ENCODE measurements at places on chromosomes 5 and 9.

- no peak for DNase-seq
Measured at GRCh38 chr9:100030548-100030947, 68.3 kb downstream of the ERP44 start.

DNA sequence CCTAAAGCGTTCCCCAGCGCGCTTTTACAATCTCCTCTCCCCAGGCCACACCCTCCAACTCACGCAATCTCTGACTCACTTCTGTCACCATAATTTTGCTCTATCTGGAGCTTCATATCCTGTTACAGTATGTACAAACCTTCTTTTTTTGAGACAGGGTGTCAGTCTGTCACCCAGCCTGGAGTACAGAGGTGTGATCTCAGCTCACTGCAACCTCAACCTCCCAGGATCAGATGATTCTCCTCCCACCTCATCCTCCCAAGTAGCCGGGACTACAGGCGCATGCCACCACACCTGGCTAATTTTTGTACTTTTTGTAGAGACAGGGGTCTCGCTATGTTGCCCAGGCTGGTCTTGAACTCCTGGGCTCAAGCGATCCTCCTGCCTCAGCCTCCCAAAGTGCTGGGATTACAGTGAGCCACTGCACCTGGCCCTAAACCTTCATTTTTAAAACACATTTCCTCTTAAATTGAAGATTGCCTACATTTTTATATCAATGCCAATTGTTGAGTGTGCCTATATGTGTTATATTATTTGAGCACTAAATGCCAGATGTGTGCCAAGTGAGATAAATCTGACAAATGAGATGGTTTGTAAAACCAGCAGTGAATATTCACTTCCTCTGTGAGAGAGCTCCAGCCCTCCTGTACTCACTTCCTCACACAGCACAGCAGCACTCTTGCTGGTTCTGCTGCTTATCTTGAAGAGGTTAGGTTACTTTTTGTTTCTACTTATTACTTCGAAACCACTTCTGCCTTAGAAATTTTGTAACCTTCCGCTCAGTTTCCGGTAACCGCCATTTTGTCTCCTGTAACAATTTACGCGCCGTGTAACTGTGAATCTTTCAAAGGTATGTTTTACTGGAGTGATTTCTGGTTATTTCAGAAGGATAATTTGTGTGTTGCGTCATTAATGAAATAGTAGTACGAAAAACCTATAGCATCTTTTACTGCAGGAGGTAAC is 57.9 kb downstream of the DOCK8 start:
- DNase-seq: peak; percentile 61

DNA sequence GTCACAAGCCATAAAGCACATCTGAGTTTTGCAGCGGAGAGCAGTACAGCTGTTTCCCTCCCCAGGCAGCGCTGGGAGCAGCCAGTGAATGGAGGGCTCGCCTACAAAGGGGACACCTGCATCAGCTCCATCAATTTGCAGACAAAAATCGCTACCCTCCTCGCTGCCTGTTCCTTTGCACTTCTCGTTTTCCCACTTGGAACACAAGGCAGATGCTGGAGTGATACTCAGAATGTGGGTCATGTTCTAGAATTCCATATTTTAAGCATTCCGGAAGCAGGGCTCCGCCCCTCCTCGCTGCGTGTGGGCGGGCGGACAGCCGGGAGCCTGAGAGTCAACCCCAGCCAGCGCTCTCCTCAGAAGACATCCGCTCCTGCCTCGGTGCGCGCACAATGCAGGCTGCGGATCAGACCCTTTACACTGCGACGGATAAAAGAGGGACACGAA is 92.1 kb downstream of the LMNB1 start:
- no peak for DNase-seq

DNA sequence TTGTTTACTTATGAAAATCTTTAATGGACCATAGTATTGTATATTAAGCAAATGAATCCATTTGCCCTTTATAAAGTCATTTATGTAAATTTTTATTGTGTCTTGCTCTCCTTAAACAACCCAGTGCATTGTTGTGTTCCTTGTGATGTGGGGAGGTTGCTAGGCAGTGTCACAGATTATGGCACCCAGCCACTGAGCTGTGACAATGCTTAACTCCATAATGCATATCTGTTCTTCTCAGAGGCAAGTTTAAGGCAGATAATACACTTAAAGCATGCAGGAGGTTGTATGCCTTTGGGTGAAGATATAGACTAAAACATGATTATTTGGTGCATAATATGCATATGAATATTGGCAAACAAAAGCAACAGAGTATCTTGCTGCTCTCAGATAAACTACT is 269.6 kb upstream of the RIOK2 start:
- DNase-seq: no peak

- no peak for DNase-seq
Measured at GRCh38 chr5:14630671-14631070, 33.8 kb upstream of the OTULIN start.

- DNase-seq: no peak
Measured at GRCh38 chr9:72812559-72813111, 140.2 kb downstream of the ALDH1A1 start.

GRCh38 chr9:34190996-34191892 is 12.4 kb downstream of the UBAP1 start:
- no peak for DNase-seq

DNA sequence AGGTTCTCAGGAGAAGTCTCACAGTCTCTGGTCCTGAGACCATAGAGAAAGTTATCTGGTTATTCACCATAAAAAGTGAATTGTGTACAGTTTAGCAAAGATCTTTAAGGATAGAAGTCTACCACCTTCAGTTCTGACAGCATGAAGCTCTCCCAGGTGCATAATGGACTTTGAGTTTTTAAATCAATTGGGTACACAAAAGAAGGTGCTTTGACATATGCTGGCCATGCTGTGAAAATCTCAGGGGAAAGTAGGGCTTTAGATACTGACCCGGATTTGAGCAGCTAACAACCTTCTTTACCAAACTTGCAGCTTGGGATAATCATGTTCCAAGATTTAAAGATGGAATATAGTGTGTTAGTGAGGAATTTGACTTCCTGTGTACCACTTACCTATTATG is 264.2 kb downstream of the ZSWIM6 start:
- DNase-seq: no peak

- DNase-seq: no peak
Measured at GRCh38 chr5:140964356-140964755, 1.9 kb upstream of the PCDHAC2 start.

DNA sequence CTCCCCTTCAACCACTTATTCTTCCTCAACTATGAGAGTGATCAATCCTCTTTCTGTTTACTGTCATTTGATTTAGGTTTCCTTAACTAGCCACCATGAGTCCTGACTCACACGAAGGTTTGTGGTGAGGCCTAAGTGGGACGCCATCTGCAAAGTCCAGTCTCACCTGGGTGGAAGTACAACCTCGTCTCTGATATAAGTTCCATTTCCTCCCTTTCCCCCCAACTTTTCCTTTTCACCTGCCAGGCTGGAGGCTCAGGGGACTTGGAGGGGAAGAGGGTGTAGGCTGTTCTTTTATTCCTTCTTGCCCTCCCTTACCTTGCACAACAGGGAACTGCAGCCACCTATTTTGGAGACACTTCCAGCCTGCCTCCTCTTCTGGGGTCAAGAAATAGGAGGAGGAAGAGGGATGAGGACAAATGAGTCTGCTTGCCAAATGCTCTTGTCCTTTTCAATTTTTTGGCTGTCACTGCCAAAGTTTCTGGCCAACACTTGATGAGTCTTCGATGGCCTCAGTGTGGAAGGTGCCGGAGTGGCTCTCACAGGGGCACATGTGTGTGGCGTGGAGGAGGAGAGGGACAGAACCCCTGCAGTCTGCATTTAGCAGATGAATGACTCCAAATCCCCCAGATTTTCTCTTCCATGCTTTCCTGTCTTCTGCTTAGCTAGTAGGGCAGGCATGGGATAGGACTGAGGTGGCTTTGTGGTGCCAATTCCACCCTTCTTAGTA is 249.6 kb downstream of the NSG2 start:
- DNase-seq: no peak

DNA sequence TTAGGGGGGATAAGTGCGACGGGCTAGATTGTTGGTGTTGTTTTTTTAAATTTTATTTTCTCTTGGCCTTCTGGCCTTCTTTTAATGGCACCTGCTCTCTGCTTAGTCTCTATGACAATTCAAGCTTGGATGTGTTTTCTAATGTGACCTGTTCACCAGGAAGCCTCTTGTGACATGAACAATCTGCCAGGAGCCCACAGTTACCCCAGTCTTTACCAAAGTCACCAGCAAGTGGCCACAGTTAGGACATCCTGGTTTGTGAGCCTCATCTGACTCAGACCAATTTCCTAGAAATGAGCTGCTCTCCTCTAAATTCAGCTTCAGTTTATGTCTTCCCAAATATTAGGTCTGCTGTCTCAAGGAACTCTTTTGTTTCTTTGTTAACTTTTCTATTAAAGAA is 135.8 kb downstream of the TLE4 start:
- DNase-seq: no peak

DNA sequence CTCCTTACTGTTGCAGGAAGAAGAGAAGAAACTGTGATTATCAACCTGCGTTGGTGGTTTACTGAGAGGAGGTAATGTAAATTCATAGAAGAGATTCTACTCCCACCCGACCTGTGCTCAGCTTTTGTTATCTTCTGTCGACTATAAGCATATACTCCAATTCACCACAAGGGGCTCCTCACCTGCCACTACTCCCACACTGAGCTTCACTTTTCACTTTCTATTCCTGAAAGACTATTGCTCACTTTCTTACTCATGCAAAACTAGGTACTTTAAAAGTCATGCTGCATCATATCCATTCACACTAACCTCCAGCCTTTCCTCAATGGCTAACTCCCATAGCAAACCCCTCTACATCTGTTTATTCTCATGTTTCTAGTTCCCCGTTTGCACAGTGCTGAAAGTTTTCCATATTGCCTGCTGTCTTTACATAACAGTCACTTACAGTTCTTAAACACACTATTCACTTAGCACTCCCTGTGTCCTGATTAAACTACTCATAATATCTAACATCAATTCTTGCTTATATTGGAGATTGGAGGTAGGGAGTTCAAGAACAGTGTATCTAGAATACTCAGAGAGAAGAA is 1062.6 kb downstream of the NR2F1-AS1 start:
- DNase-seq: no peak

DNA sequence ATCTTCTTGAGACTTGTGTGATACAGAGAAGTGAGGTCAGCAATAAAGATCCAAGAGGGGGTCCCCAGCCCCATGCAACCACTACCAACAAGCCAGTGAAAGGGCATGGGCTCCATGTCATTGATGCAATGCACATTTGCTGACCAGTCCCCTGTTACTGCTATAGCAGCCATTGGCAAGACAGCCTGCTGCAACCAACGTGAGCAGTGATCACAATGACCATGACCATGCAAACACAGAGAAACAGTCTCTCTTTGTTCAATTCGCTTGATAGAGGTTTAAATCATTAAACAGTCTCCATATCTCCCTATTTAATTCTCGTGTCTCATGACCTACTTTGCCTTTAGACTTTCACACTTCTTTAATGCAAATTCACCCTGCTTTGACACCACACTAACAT is 30.0 kb upstream of the FOXB2 start:
- DNase-seq: no peak

DNA sequence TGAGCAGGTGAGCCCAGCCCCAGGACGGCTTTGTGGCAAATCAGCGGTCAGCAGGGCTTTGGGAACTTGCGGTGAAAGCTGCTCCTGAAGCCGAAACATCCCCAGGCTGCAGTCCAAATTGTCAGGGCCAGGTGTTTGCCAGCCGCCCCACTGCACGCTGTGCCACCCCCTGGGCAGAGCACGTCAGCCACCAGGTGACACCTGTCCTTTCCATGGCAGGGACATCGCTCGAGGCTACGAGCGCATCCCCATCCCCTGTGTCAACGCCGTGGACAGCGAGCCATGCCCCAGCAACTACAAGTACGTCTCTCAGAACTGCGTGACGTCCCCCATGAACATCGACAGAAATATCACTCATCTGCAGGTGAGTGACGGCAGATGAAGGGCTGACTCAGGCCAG is 64.4 kb upstream of the CACNA1B start:
- no peak for DNase-seq

DNA sequence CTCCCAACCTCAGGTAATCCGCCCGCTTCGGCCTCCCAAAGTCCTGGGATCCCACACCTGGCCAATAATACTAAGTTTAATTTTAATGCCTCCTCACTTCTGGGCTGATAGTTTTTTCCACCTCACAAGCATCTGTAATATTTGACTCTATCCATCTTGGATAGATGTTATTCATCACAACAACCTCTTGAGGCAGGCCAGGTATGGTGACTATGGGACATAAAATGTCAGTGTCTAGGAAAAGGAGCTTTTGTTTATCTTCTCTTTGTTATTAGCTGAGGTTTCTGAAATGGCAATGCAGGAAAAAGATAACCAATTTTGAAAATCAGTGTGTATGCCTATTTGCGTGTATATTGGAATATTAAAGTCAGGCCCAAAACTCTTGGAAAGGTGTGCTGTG is 1.2 kb upstream of the CCDC69 start:
- DNase-seq: no peak

- peak; percentile 47 for DNase-seq
Measured at GRCh38 chr5:57117596-57117995, 56.3 kb upstream of the GPBP1 start.

GRCh38 chr9:34563262-34563661 is 26.3 kb downstream of the CNTFR start:
- DNase-seq: no peak

DNA sequence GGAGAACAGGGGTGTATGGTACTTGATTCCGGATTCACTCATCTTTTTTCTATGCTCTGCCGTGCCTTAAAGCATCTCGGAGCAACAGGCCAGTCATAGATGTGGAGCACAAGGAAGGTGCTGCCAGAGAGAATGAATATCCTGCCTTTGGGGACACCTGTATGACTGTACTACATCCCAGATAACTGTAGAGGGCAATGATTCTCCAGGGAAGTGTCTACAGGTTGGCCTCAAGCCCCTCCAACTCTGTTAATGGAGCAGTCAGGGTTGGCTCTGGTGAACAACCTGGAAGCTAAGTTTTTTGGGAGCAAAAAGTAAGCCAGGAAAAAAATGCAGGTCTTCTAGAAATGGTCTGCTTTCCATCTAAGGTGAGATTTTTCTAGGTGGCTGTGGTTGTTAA is 71.0 kb downstream of the NREP start:
- DNase-seq: no peak

DNA sequence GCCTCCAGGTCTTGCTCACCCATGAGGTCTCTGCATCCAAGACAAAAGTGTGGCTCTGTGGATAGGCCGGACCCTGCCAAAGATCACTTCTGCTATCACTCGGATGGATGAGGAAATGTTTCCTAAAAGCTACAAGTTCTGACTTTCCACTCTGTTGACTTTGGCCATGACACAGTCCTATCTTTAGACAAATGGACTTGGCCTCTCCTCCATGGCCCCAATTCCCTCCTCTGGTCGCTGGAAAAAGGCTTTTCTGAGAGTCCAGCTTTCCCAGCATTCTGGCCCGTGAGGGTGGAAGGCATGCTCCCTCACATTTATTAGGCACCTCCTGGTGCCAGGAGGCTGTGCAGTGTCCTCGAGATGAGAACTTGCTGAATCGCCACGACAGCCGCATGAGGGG is 83.1 kb downstream of the COL27A1 start:
- no peak for DNase-seq

GRCh38 chr5:14421851-14422250 is 159.7 kb upstream of the OTULINL start:
- DNase-seq: no peak

GRCh38 chr9:120592210-120592609 is 12.2 kb upstream of the CDK5RAP2 start:
- no peak for DNase-seq
